ENCODE measurements at places on chromosomes 7 and 10.
A peak's percentile ranks its signal among the peaks of the same experiment; 100 is the strongest.

- no peak for DNase-seq
Measured at GRCh38 chr10:128268015-128268722, 141.9 kb upstream of the MKI67 start.

DNA sequence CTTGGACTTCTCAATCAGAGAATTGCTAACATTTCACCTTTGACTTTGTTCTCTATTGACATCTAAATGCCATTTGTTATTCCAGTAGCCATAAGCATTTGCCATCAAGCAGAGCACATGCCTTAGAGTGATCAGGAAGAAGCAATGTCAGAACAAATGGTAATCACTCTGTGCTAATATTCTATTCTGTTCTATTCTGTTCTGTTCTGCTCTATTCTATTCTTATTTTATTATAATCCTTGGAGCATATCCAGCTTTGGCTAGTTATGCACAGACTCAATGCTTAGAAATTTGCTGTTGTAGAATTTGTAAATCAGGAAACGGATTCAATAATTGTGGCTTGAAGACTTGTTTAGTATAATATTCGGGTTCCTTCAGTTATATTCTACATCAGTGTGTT, 175.4 kb downstream of the EXOC4 start:
- no peak for DNase-seq

- no peak for DNase-seq
Measured at GRCh38 chr7:91289633-91290254, 25.5 kb downstream of the FZD1 start.

- no peak for DNase-seq
Measured at GRCh38 chr7:141263508-141263907, 189.6 kb downstream of the TMEM178B start.

GRCh38 chr7:141568227-141568626, 17.0 kb downstream of the AGK start:
- no peak for DNase-seq

- DNase-seq, result no peak
Measured at GRCh38 chr10:132170561-132171361, 16.0 kb upstream of the DPYSL4 start.

DNA sequence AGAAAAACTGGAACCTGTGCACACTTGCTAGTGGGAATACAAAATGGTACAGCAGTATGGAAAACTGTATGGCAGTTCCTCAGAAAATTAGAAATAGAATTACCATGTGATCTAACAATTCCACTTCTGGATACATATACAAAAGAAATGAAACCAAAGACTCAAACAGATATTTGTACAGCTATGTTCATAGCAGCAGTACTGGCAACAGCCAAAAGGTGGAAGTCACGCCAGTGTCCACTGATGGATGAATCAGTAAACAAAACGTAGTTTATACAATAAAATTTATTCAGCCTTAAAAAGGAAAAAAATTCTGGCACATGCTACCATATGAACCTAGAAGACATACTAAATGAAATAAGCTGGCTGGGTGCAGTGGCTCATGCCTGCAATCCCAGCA, 23.0 kb downstream of the IDE start:
- DNase-seq, result no peak

GRCh38 chr7:10643545-10643944, 330.1 kb upstream of the PHF14 start:
- DNase-seq, result no peak

DNA sequence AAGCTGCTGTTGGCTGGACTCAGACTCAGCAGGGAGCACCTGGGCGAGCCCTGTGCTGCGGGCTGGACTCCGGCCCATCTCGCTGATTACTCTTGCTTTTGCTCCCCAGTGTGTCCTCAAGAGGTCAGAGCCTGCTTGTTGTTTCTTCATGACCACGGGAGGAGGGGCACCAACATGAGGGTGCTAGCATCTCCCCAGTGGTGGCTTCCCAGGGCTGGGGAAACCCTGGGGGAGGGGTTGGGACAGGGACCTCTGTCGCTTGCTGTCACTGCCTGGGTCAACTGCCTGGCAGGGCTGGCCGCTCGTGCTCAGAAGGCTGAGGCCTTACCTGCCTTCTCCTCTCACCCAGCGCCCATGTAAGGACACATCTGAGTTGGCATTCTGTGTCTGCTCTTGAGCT, 152.3 kb upstream of the SHH start:
- DNase-seq, result no peak

DNA sequence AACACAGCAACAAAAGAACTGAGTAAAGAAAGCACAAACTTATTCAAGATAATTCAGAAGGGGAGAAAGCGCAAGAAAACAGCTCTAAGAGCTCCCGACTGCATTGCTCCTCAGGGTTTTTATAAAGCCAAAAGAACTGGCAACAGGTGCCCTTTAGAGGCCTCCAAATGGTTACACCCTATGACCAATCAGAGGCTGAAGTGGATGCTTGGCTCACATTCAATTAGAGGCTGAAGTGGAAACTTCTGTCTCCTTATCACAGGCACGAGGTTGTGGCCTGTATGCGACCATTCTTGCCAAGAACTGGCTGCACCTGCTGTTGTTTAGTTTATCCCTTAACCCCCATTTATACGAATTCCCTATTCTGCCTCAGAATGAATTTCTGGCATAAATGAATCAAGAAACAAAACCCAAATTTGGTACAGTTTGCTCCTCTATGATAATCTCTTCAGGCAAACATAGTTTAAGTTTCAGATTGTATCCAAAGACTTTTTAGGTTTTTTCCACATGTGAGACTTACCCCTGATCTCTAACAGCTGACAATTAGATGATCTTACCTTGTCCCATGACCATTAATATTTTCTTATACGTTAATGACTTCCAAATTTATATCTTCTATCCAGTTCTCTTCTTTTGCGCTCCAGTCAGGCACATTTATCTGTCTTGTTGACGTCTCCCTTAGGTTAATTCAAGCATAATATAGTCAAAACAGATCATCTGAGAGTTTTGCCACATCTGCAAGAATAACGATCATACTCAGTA, 504.8 kb downstream of the NXPH1 start:
- no peak for DNase-seq

DNA sequence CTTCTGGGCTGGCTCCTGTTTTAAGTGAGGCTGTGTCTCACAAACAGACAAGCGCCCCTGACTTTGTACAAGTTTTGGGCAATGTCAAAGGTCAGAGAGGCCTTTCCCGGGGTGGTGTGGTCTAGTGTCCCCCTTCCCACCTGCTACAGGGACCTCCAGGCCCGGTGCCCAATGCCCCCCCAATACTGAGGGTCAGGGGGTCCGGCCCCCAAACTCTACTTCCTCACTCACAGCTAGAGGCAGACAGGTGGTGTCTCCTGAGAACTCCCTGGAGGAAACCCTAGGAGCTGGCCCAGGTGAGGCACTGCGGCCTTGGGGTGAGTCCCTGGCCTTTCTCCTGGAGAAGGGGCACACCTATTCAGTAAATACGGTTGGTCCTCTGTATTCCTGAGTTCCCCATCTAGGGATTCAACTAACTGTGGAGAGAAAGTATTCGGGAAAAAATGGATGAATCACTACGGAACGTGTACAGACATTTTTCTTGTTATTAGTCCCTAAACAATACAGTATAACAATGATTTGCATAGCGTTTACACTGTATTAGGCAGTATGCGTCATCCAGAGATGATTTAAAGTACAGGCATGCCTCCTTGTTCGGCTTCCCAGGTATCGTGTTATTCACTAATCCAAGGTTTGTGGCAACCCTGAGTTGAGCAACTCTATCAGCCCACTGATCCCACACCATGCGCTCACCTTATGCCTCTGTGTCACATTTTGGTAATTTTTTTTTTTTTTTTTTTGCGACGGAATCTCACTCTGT, 308.1 kb downstream of the WDR37 start:
- no peak for DNase-seq

DNA sequence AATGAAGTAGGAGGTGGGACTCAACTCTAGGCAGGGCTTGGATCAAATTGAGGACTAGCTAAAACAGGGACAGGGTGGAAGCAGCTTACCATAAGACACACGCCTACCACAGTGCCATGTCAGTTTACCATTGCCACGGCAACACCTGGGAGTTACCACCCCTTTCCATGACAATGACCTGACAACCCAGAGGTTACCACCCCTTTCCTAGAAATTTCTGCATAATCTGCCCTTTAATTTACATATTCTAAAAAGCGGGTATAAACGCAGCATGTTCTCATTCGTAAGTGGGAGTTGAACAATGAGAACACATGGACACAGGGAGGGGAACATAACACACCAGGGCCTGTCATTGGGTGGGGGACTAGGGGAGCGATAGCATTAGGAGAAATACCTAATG, 72.7 kb downstream of the GCC1 start:
- no peak for DNase-seq

DNA sequence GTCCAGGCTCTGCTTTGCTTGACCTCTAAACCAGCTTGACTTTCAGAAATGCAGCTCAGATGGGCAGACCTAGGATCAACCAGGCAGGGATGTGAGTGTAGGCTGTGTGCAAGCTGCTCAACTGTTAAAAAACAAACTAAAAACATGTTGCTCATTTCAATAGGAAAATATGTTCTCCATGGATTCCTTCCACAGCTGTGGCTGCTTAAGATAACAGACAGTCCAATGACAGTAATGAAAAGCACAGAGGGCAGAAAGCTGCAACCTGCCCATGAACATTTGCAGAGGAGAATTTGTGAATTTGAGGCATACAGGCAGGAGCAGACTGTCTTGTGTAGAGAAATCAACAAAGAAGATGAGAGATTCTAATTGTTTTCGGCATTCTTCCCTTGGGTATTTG, 534.2 kb downstream of the CCSER2 start:
- no peak for DNase-seq

DNA sequence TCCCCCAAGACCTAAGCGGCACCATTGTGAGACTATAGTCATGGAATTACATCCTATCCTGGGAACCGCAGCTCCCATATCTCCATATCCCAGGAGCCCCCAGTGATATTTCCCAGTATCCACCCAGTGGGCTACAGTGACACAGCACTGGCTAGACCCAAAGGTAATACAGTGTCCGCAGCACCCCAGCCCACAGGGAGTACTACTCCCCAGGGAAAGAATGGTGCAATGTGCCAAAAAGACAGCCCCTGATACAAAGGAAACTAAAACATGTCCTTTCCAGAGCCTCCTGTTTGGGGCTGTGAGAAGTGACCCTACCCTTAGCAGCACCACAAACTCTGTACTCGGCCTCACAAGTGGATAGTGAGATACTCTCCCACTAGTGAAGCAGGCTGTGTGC, 4.5 kb upstream of the IFIT2 start:
- no peak for DNase-seq

DNA sequence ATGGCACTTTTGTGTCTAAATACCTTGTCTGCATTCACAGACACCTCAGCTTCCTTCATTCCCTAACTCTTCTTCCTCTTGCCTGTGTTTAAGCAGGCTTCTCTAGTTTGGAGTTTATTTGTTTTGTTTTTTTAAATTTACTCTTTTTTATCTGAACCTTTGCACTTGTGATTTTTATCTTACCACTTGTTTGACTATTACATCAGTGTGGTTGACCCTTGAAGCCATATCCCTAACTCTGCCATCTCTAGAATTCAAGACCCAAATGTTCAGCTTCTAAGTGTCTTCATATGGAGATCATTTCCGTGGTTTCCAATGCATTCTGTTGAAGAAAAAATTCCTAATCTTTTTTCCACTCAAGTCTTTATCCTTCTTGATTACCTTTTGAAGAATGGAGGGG, 233.3 kb downstream of the KIAA1217 start:
- DNase-seq, result no peak

GRCh38 chr10:32982911-32983909, 25.2 kb upstream of the ITGB1 start:
- DNase-seq, result no peak

DNA sequence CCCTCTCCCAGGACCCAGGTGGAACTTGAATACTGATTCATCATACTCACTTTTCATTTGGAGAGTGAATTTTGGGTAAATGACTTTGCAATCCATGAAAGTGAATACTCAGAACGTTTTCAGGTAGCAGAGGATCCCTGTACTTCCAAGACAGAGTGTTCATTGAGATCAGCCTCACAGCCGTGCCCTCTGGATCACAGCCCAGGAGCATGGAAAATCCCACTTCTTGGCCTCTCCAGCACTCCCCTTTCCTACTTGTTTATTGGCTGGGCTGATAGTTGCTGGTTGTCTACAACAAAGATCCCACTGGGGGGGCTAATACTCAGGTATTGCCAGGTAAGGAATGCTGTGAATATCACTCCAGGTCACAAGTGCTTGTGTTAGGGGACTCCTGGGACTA, 5.9 kb downstream of the GCK start:
- peak; percentile 10 for DNase-seq

DNA sequence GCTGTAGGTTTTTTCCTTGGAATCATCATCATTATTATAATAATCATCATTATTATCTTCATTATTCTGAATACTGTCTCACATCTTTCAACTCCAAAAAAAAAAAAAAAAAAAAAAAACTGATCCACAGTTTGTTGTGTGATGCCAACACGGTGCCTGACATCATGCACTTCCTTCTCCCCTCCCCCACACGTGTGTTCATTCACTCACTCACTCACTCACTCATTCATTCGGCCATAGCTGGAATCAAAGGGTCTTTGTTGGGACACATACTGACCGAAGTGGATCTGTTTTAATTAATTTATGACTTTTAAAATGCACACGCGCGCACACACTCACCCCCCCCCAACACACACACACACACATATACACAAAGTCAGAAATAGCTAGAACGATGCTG, 177.8 kb downstream of the PIP4K2A start:
- peak; percentile 10 for DNase-seq

GRCh38 chr10:17273403-17273802, 45.4 kb downstream of the VIM start:
- DNase-seq, result no peak

GRCh38 chr7:36796850-36797536, 72.7 kb upstream of the AOAH start:
- DNase-seq, result no peak

DNA sequence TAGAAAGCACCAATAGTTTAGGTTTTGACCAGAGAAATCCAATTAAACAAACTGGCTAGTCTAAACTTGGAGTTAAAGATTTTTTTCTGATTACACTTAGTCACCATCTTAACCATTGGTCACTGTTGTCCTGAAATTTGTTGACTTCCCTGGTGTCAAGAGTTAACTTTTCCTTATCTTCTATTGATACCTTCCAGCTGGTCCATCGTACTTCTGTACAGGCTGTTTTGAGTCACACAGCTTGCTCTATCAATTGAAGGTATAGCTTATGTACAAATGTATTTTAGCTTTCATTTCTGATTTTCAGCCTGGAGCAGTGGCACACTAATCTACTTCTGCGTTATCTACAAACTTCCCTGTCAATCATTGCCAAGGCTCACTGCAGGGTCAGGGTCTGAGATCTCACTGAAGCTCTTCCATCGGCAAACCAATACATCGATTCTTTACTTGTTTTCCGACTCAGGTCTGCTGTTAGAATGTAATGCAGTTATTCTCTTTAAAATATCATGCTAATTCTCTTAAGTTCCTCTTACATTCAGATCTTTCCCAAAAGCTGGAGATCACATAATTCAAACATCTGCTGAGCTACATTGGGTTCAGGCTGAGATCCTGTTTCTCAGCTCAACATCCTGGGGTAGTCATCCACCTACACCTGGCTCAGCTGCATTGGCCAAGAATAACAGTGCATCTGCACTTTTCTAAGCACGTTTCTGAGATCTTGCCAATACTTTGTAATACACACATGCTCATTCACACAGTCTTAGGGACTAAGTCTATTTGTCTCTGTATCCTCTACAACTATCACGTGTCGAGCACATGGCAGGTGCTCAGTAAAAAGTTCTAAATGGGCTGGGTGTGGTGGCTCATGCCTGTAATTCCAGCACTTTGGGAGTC, 11.3 kb downstream of the MRPS33 start:
- DNase-seq, result no peak

- no peak for DNase-seq
Measured at GRCh38 chr10:74008212-74008731, 10.4 kb downstream of the VCL start.

GRCh38 chr10:128926711-128927110, 540.3 kb upstream of the MGMT start:
- no peak for DNase-seq

All from C1 segment of cervical spinal cord (tissue), 14 donors.